ENCODE measurements at places on chromosomes 3 and 15.

GRCh38 chr3:138348754-138349739 lies 668 bp downstream of the MRAS start:
- peak; percentile 43 for DNase-seq

- DNase-seq = no peak
Measured at GRCh38 chr15:85489773-85490493, 109.5 kb downstream of the AKAP13 start.

GRCh38 chr3:165640970-165641369 lies 196.3 kb downstream of the BCHE start:
- DNase-seq = no peak

DNA sequence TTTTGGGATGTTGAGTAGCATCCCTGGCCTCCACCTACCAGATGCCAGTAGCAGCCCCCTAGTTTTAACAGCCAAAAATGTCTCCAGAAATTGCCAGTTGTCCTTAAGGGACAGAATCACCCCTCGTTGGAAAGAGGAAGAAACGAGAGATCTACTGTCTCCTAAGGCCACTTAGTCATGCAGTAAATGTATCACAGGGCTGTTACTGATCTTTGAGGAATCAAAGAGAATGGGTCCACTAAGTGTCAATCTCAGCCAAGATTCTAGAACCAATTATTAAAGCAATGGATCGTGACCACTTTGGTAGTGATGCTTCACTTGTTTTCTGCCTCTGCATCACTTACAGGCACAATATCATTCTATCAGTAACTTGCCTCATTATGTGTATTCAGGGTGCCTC lies 26.4 kb downstream of the POLG start:
- no peak for DNase-seq

GRCh38 chr3:120326784-120327183 lies 22.4 kb downstream of the LRRC58 start:
- DNase-seq = no peak

DNA sequence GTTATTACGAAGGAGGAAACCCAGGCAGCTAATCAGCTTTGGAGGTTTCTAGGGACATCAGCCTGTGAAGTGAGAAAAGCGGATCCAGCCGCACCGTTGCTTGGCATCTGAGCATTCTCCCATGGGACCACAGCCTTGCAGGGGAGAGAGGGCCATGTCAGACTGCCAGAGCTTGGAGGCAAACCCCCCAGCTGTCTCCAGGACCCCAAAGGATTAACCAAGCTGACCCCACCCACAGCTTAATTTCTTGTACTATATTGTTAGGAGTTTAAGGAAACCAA lies 5.1 kb downstream of the IGDCC3 start:
- no peak for DNase-seq

DNA sequence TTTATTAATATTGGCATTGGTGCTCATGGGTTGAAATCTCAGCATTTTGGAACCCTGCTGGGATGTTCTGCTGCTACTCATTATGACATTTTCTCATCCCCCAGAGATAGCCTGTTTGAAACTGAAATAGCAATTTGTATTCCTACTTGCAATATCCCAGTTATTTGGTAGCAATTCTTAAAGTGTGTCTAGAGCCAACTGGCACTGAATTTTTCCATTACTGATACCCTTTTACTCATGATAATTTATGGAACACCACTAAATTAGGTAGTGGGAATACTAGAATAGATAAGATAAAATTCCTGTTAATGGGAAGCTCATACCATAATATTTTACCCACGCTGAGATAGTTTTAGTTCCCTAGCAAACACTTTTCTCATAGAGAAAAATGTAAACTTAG lies 309.3 kb downstream of the SV2B start:
- DNase-seq = no peak

DNA sequence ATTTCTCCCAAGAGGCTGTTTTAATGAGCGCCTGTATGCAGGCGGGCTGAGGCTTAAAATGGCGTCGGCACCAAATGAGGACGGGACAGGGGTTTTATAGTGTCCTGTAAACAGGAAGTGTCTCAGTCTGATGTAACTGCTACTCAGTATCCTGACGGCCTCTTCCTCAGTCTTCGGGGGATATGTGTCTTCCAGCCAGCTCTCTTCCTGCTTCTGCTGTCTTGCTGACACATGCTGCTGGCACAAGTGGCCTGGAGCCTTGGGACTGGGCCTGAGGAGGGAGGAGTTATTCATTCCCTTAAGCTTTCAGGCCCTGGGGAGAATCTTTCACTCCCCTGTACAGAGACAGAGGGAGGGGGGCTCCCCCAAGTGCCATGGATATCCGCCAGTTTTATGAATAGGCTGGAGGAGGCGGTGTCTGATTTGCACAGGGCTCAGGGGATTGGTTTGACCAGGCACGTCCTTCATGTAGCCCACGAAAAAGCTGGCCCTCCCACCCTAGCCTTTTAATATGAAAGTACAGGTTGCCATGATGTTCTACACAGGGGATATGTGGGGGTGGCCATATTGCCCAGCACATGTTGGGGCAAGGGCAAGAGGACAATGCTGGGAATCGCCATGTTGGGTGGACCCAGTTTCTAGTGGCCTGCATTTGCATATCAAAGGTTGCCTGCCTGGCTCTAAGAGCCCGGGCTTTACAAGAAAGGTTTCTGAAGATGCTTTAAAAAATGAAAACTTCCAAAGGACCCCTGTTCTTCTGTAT lies 19.9 kb downstream of the NDUFB4 start:
- no peak for DNase-seq

DNA sequence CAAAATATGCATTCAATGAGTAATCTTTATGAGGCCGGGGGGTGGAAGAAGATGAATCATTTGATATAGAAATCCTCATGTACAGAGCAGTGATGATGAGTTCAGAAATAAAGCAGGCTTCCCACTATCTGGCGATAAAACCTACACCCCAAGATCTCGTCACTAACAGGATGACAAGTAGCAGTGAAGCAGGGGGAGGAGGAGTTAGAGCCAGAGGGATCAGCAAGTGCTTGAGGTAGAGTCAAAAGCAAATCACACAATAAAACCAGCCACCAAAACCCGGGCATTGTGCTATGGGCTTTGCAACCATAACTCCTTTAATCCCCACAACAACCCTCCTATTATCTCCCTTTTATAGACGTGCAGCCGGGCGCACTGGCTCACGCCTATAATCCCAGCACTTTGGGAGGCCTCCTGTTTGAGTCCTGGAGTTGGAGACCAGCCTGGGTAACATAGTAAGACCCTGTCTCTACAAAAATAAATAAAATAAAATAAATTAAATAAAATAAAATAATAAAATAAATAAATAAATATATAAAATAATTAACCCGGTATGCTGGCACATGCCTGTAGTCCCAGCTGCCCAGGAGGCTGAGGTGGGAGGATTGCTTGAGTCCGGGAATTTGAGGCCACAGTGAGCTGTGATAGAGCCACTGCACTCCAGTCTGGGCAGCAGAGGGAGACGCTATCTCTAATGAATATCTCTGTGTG lies 53.0 kb downstream of the STARD5 start:
- DNase-seq = no peak

DNA sequence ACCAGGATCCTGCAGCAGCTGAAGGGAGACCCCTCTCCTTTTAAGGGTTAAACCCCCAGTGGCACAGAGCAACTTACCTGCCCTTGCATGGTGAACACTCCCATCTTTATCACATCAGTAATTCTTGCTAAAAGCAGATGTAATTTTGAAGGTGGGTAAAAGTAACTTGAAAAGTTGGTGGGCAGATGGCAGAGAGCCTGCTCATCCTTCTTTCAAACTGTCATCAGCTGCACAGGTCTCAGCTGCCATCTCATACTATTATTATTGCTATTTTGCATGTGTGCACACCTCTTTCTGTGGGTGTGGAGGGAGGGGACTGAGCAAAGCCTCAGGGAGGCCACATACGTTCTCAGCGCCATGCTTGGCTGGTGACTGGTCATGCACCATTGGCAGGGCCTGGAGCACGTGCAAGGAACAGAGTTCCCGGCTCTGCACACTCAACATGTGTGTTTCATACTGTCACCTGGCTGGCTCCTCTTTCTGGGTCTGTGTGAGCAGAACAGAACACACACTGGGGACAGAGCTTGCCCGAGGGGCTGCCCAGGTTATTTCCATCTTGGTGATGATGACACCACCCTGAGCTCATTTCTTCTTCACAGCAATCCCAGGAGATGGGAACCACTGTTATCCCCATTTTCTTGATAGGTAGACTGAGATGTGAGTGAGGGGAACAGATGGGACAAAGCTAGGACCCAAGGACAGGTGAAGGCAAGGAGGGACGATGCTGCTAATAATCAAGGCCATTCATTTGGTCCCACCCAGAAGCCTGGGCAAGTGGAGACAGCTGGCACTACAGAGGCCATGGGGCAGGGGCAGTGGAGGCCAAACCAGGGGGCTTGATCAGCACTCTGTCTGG lies 95.8 kb upstream of the KLF13 start:
- DNase-seq = no peak

- no peak for DNase-seq
Measured at GRCh38 chr3:121974601-121975111, 47.4 kb downstream of the ILDR1 start.

- peak; percentile 57 for DNase-seq
Measured at GRCh38 chr3:14295801-14296200, 106.6 kb upstream of the SLC6A6 start.

DNA sequence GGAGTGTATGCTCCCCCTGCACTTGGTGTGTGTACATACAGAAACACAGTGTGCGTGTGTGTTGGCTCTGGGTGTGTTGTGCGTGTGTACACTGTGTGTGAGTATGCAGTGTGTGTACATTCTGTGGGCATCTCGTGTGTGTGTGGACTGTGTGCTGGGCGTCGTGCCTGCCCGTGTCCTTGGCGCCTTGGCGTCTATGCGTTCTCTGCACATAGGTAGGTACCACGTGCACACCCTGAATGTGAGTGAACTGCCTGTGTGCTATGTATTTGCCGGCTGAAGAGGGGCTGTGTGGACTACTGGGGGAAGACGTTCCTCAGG lies 481 bp upstream of the ECE2 start:
- no peak for DNase-seq

DNA sequence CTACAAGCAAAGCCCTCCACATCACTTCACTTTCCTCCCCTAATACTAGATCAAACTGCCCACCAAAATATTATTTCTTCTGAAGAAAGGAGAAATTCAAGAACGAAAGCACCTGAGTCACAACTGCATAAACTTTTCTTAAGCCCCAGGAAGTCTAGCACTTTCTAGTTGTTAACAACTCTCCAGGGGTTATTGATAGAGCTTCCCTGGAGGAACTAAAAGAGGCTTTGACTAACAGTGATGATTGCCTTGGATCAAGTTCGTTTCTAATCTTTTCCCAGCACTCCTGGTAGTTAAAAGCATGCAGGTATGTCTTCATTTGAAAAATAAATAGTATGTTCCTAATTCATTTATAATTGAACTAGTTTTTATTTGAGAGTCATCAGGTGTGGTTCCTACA lies 917.0 kb downstream of the TUSC7 start:
- DNase-seq = no peak

GRCh38 chr3:31029706-31030105 lies 135.2 kb upstream of the GADL1 start:
- no peak for DNase-seq

GRCh38 chr15:88702983-88703382 lies 64.2 kb downstream of the ISG20 start:
- no peak for DNase-seq

DNA sequence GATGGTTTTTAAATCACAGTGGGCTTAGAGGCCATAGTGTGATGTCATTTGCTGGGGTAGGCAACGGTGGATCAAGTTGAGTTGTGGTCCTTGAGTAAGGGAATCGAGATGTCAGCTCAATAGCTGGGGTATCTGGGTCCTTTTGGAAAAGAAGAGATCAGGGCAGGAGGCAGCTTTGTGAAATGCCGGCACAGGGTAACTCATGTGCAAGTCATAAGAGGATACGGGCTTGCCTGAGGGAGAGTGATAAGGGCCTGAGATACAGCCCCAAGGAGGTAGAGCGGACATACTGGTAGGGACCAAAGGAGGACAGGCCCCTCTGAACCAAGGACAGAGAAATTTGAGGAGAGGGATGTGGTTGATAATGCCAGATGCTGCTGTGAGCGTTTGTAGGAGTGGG lies 4.2 kb upstream of the FAM131A start:
- no peak for DNase-seq

DNA sequence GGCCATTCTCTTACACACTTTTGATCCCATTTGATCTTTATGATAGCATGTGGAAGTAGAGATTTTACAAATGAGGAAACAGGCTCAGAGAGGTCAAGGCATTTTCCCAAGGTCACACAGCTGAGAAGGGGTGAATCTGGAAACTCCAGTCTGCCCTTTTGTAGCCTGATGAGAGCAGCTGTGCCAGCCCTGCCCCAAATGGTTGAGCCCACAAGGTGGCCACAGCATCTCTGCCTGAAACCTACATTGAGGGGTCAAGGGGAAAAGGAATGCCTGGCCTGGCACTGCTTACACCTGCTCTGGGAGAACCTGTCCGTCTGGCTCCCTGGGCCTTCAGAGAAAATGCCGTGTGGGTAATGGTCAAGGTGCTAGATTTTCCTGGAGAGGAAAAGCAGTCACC lies 200.2 kb upstream of the LINGO1 start:
- no peak for DNase-seq

GRCh38 chr3:177802151-177802900 lies 605.0 kb upstream of the TBL1XR1 start:
- no peak for DNase-seq

- no peak for DNase-seq
Measured at GRCh38 chr15:59369597-59369996, 3.1 kb downstream of the MYO1E start.

GRCh38 chr15:89669941-89670340 lies 9.2 kb downstream of the PLIN1 start:
- no peak for DNase-seq

DNA sequence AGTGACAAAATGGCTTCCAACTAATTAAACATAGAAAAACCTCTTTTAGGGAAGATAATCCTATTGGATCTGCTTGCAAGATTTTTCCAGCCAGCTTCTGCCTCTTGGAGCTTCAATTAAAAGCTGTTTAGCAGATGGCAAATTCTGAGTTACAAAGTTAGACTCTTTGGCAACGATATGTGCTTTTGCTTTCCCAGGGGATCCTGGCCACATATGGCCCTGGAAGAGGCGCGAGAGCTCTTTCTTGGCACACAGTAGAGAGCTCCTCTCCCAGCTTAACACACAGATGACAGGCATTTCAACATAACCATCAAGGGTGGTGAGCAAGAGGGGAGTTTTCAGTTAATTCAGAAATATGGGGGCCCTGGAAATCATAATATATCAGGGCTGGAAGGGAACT lies 41.6 kb upstream of the GALNT15 start:
- no peak for DNase-seq

DNA sequence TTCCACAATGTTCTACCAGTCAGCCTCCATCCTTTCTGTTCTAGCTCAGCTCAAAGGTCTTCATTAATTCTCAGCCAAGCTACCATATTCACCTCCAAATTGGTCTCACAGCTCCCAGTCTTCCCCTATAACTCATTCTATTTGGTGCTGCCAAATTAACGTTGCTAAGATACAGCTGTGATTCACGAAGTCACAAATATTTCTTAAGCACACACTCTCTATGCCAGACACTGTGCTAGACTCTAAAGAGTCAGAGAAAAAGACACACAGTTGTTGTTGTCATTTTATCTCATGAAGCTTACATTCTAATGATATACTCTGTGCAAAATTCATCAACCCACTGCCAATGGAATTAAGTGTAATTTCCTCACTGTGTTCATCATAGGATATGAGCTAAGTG lies 102.8 kb downstream of the FRMD5 start:
- no peak for DNase-seq

Data from HuH-7 (cell line).